ENCODE measurements at places on chromosomes 16 and 17.
A peak's percentile ranks its signal among the peaks of the same experiment; 100 is the strongest.

DNA sequence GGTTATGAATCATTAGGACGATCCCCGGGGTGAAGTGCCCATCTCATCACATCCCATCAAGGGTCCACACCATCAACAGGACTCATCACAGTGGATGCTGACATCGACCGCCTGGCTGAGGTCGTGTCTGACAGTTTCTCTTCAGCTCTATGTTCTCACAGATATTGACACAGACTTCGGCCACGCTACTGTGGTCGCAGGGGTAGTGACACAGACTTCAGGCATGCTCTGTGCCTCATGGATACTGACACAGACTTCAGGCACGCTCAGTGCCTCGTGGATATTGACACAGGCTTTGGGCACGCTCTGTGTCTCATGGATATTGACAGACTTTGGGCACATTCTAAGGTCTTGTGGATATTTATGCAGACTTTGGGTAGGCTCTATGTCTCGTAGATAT, 50.1 kb downstream of the KLHDC4 start:
- DNase-seq = no peak

GRCh38 chr17:27993723-27994310, 48.7 kb upstream of the NLK start:
- DNase-seq = no peak

- DNase-seq = no peak
These were observed 12.2 kb downstream of the UNC119 start for GRCh38 chr17:28540231-28540630.

GRCh38 chr17:59533694-59534093, 31.7 kb upstream of the DHX40 start:
- no peak for DNase-seq

DNA sequence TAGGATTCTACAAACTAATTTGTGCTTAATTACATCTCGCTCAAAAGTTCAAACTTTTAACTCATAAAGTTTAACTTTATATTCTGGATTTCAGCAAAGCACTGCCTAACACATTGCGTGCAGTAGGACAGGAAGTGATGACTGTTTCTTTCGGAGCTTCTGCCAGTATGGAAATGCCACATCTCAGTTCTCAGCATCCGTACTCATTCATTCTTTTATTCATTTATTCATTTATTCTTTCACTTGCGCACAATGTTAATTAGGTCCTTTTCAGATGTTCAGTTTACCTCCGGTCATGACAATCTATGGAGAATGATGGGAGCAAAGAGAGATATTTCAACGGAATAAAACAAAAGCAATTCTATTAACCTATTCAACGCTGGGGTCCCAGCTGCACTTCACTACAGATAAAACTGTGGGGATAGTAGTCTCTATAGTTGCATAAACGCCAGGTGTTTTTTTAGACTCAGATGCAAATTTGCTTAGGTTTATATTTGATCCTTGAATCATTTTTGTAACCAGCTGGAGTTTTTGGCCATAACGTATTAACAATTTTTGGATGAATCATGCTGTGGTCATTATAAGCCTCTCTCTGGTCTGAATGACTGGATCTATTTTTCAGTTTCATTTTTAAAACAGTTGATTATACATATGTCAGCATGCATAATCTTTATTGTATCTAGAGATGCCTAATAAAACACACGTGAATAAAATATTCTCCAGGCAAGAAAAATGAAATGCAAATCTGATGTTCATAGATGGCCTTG, 143.9 kb downstream of the KCNJ2 start:
- no peak for DNase-seq

DNA sequence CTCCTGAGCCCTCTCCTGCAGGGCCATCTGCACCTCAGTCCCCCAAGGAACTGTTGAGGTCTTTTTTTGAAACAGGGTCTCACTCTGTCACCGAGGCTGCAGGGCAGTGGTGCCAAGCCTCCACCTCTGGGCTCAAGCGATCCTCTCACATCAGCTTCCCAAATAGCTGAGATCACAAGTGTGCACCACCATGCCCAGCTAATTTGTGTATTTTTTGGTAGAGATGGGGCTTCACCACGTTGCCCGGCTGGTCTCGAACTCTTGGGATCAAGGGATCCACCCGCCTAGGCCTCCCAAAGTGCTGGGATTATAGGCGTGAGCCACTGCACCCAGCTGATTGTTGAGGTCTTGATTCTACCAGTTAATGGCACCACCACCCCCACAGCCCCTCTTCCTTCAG, 27.9 kb upstream of the ENDOV start:
- no peak for DNase-seq

DNA sequence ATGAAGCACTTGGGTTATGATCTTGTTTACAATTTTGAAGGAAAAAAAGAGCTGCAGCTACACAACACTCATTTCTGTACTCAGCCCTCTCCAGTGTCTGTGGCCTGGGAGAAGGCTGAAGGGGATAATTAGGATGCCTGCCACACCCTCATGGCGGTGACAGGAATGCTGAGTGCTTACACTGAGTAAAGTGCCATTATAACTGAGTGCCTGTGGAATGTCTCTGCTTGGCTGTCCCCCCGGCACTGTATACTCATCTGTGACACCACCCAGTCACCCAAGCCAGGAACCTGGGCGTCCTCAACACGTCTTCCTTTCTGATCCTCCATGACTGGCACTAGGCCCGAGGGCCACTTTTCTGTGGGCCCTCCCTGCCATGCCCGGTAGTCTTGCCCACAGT, 3.5 kb upstream of the MRPL38 start:
- DNase-seq = peak; percentile 57

- DNase-seq = no peak
These were observed 28.3 kb downstream of the TTC19 start for GRCh38 chr17:16027708-16028584.

DNA sequence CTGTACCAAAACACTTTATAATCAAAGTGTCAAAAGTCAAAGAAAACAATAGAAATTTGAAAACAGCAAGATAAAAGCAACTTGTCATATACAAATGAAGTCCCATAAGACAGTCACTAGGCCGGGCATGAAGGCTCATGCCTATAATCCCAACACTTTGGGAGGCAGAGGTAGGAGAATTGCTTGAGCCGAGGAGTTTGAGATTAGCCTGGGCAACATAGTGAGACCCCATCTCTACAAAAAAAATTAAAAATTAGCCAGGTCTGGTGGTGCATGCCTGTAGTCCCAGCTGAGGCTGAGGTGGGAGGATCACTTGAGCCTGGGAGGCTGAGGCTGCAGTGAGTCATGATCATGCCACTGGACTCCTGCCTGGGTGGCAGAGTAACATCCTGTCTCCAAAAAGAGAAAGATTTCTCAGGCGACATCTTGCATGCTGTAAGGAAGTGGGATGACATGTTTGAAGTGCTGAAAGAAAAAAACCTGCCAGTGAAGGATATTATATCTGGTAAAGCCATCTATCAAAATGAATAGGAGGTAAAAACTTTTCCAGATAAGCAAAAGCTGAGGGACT, 98.7 kb upstream of the NACA2 start:
- DNase-seq = no peak

DNA sequence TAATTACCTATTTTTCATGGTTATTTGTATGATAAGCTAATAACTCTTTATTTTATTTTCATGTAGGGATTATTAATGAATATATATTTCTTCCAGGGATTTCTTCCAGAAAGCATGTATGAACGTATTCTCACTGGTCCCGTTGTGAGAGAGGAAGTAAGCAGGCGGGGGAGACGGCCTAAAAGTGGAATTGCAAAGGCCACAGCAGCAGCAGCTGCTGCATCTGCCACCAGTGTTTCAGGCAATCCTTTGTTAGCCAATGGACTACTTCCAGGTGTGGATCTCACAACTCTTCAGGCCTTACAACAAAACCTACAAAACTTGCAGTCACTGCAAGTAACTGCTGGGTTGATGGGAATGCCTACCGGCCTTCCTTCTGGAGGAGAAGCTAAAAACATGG, 110.3 kb upstream of the RBL2 start:
- no peak for DNase-seq

DNA sequence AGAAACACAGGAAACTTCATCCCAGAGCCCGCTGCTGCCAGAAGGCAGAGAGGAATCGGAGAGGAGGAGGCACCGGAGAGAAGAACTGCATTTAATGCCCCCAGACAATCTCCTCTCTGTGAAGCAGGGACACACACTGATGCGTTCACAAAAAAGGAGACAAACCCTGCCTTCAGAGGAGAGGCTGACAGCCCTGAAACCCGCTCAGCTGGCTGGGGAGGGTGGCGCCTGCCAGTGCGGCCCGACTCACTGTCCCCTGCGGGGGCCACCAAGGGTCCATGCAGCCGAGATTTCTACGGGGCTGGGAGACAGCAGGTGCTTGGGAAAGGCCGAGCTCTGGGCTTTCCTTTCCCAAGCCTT, 21.9 kb upstream of the CACNG1 start:
- no peak for DNase-seq

DNA sequence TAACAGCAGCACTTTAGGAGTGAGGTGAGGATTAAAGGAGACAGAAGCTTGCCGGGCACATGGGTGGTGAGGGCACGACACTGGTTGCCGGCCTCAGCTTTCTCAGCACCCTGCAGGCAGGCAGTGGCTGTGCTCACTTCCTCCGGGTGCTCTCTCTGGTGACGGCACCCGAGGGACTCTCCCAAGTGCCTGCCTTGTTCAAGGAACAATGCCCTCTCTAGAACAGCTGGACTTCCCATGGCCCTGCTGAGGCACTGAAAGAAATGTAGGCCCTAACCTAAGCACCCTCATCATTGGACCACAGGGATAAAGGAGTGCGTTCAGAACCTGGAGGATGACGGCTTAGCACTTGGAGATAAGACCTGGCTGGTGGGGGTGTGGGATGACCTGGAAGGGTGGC, 72.7 kb downstream of the N4BP1 start:
- DNase-seq = no peak

- DNase-seq = no peak
These were observed 8.6 kb downstream of the ABCA3 start for GRCh38 chr16:2331931-2332267.

DNA sequence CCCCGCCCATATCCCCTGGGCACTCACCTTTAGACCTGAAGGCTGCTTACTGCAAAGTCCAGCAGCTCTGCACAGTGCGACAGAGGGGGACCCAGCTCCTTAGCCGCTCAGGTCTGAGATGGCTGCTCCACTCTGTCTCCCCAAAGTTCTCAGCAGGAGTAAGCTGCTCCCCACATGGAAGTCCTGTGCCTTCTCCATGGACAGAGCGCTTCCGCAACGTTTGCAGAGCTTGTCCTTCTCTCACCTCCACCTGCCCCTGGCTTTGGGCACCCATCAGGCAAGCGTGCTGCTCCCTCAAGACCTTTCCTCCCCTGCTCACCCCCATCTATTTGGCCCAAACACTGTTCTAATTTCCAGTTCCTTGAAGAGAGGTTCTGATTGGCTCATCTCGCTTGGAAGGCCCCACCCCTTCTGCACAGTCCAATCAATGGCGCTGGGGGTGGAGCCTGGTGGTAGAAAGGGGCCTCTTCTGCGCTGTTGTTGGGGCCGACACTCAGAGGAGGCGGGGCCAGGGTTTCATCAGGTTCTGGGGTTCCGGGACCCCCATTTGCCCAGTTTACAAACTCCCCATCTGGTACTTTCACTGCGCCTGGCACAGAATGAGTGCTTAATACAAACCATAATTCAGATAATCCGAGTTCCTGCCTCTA, 137.2 kb downstream of the CYLD start:
- DNase-seq = no peak

DNA sequence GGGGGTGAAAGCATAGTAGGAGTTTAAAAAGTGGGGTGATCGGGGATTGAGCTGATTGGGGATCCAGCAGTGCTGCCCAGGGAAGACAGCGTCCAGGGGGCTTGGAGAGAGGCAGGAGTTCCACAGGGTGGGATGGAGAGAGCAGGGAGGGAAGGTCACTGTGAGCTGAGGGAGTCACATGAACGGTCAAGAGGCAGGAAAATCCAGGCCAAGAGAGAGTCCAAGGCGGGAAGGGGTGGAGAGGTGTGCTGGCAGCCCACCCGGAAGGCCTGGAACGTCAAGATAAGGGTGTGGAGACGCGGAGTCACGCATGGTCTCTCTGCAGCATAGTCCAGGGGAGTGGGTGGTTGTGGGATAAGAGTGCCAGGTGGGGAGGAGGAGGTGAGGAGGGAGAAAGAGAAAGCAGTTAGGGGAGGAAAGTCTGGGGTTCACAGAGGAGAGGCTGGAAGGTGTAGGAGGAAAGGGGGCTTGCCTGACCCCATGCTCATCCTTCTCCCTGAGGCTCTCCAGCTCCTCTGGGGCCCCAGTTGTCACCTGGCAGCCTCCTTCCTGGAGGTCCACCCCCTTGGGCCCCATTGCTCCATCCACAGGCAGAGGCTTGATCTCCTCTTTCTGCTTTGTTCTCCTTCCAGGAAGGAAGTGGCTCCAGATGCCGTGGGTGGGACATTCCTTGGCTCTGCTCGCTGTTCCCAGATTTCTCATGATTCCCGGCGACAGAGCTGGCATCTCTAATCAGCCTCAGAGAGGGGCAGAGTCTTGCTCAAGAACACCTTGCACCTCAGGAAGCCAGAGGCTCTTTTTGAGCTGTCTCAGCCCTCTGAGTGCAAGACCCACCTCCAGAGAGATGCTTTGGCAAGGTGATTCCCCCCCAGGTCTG, 28.7 kb downstream of the CCR7 start:
- no peak for DNase-seq

DNA sequence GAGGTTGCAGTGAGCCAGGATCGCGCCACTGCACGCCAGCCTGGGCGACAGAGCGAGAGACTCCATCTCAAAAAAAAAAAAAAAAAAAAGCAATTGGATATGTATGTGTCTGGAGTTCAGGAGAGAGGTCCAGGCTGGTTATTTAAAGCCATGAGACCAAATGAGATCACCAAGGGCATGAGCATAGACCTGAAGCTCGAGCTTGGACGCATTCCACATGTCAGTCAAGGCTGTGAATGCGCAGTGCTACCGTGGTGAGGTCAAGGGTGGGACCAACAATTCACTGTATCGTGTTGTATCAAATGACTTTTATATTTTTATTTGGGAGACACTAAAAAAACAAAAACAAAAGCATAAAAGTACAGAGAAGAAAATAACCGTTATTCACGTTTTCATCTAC, 29.1 kb upstream of the SPNS2 start:
- DNase-seq = no peak

- DNase-seq = no peak
These were observed 14.2 kb upstream of the SEC14L1 start for GRCh38 chr17:77126519-77126918.

GRCh38 chr17:57663326-57664070, 81.6 kb downstream of the CCDC182 start:
- no peak for DNase-seq

DNA sequence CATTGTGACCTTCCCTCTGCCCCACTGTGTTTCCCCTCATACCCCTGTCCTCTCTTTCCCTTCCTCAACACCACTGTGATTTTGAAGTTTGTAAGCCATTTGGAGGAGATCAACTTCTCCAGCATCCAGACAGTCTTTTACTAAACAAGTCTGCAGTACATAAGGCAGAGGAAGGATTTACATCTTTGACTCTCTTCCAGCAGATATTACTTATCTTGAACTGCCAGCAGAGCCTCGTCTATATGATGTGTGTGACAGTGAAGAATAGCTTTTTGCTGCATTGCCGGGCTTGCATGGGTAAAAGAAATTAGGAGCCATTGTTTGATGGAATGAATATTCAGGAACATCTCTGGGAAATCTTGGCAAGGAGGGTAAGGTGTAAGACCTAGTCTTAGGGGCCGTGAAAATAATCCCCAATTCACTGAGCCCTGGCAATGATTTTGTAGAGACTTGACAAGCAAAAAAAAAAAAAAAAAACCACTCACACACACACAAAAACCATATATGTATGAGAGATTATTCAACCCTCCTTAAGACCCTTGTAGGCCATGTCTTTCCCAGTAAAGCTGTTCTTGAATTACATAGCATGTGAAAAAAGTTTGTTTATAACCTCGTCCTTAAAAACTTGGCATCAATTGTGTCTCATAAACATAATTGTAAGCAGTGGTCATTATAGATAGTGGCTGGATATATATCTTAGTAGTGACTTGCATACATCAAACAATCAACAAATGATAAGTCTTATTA, 903.9 kb downstream of the CDH11 start:
- no peak for DNase-seq
